Iris pigment epithelial cell (primary cell): ENCODE measurements at places on chromosomes 2 and 18.

- peak; percentile 100 for DNase-seq
These were observed 163.2 kb upstream of the TWIST2 start for GRCh38 chr2:238684362-238685326.

DNA sequence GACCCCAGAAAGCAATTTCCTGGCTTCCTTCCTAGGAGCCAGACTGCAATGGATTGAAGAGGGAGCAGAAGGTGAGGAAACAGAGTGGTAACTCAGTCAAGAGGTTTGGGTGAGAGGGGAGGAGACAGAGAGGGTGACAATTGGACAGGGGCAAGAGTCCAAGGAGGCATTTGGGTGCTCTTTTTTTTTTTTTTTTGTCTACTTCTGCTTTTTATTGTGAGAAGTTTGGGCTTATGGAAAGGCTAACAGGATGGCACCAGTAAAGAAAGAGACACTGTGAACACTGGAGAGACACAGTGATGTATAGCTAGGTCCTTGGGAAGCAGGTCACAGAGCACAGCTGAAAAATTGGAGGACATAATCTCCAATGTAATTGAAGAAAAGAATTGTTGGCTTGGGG is 25.0 kb downstream of the CYBRD1 start:
- DNase-seq = no peak

GRCh38 chr2:171541202-171541887 is 19.1 kb downstream of the CYBRD1 start:
- no peak for DNase-seq

GRCh38 chr2:127609031-127609751 is 36.8 kb upstream of the GPR17 start:
- no peak for DNase-seq

- no peak for DNase-seq
These were observed 31.3 kb upstream of the MLPH start for GRCh38 chr2:237455764-237456163.

GRCh38 chr2:160647967-160648685 is 154.5 kb upstream of the RBMS1 start:
- DNase-seq = no peak

DNA sequence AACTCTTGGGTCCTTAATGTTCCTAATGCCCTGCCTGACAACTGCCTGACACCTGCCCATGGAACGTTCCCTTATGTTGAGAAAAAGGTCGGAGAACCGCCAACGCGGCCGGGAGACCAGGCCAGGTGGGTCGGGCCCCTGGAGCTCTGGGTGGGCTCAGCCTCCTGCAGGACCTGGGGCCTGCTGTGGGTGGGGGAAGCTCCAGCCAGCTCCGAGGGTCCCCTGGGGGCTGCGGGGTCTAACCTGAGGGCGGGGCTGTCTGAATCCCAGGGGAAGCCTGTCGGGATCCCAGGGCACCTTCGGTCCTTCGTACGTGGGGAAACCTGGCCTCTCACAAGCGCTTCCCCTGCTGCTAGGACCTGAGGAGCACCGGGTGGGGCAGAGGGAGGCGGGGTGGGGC is 296.0 kb downstream of the NDUFA10 start:
- no peak for DNase-seq

DNA sequence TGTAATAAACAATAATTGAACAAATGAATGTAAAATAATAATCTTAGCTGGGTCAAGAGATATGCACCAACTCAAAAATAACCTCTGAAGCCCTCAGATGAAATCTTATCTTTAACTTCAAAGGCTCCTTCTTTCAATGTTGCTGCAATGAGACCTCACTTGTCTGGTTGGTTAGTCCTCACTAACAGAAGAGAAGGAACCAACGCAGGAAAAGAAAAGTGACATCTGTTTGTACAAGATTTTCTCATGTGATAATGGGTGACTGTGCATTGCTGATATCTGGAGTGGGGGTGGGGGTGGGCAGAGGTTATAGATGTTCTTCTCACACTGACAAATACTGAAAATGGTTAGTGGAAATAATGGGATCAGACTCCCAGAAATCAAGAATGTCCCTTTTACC is 2.6 kb downstream of the SCN7A start:
- DNase-seq = no peak

DNA sequence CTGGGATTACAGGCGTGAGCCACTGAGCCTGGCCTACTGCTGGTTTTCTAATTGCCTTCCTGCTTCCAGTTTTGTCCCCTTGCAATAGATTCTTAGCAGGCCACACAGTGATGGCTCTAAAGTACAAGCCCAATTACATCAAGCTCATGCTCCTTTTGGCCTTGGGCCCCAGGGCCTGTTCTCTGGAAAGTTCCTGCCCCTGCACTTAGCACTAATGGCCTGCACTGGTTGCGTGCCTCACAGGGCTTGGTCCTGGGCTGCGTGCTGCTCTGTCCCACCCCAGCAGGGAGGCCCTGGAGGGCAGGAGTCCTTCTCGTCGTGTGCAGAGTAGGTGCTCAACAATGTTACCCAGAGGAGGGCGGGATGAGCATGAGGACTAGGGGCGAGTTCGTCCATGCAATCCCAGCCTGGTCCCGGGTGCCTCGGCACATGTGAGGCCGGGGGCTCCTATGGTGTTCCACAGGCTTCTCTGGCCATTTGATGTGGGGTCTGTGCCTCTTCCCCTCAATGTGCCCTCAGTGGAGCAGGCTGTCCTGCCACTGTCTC is 51.7 kb downstream of the PDCL3 start:
- no peak for DNase-seq

GRCh38 chr2:41932241-41933045 is 115.4 kb upstream of the PKDCC start:
- DNase-seq = peak; percentile 95

DNA sequence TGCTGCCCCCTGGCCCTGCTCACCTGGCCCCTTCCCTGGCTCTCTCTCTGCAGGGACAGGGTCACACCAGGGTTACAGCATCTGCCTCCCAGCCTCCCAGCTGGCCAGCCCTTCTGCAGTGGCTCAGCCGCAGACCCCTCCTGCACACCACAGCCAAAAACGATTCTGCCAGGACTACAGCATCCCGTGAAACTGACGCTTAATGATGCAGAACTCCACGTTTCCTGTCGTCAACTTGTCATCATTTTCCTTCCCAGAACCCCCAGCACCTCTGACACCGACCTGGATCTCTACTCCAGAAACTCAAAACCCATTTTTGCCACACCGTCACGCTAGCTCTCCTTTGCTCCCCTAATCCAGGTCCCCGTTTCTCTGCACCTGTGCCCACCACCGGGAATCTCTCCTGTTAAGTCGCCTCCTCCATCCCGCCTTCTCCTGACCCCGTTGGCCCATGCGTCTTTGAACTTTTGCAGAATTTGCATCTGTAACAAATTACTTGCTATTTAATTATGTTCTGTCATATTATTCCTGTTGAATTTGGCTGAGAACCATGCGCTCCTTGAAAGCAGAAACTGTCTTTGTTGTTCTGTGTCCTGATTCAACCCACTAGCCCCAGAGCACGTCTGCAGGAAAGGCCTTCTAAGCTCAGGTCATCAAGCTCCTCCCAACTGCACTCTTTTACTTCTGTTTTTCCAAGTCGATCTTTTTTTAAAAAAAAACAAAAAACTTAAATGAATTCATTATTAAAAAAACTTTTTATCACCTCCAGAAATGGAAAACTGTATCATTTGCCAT is 173.2 kb upstream of the COPS8 start:
- no peak for DNase-seq

- peak; percentile 93 for DNase-seq
These were observed 30.2 kb downstream of the GLI2 start for GRCh38 chr2:120765678-120766469.

DNA sequence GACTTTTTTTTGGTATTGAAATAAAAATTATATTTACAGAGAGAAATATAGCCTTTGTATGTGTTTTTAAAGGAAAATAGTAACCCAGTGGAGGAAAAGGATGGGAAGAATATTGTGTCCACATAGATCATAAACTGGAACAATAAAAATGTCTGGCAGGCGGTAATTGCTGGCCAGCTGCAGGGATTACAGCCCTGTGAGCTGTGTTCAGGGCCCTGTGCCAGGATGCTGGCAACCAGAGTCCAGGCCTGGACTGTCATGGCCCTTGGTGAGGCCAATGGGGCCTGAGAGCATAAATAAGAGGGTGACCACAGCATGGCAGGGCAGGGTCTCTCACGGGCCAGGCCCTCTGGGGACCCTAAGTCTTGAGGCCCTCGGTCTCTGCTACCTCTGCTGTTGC is 171.2 kb downstream of the ACOXL start:
- DNase-seq = no peak

DNA sequence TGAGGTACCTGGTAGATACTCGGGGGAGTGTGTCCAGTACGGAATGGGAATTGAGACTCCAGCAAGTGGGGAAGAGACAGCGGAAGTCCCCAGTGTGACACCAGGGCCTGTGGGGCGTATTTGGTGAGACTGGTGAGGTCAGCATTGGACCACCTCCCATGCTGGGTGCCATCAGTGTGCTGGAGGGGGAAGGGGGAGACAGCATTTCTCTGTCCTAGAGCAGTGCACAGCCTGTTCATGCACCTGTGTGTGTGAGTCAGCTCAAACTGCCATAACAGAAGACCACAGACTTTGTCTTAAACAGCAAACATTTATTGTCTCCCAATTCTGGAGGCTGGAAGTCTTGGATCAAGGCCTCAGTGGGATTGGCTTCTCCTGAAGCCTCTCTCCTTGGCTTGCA is 301.8 kb downstream of the GBX2 start:
- DNase-seq = no peak

GRCh38 chr18:12030670-12031069 is 49.4 kb downstream of the IMPA2 start:
- no peak for DNase-seq

DNA sequence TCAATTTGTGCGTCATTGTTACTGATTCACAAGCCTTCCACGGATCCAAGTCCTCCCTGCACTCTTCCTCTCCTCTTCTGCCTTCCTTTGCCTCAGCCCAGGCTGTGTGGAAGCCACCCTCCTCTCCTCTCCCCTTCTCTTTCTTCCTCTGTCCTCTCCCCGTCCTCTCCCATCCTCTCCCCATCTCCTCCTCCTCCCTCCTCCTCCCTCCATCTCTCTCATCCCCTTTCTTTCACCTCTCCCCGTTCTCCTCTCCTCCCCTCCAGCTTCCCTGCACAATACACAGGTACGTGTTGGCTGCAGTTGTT is 183.5 kb downstream of the SEPTIN10 start:
- no peak for DNase-seq

GRCh38 chr18:8208716-8209115 is 400.5 kb upstream of the RAB12 start:
- DNase-seq = no peak

DNA sequence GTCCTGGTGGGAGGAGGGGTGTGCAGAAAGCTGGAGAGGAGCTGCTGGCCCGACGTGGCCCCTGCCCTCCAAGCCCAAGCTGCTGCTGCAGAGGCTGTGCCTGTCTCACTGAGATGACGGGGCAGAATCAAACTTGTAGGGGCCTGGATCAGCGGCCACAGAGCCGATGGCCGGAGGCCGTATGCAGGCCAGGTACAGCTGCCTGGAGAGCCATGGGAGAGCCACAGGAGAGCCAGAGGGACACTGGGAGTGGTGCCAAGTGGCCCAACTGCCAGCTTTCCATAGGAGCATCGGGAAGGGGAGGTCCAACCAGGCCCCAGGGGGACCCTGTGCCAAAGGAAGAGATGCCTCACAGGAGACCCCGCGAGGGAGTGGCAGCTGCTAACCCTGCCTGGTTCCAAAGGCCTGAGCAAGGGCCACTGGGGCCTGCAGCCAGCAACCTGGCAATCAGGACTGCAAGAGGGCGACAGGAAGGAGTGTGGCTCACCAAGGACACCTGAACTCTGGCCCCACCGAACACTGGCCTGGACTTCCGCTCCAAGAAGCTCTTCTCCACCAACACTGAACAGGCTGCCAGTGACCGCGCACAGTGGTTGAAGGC is 70.7 kb downstream of the HDAC4 start:
- no peak for DNase-seq

- peak; percentile 24 for DNase-seq
These were observed 37.2 kb downstream of the GALNT1 start for GRCh38 chr18:35618696-35619095.

GRCh38 chr2:28352610-28353195 is 40.0 kb upstream of the FOSL2 start:
- no peak for DNase-seq

DNA sequence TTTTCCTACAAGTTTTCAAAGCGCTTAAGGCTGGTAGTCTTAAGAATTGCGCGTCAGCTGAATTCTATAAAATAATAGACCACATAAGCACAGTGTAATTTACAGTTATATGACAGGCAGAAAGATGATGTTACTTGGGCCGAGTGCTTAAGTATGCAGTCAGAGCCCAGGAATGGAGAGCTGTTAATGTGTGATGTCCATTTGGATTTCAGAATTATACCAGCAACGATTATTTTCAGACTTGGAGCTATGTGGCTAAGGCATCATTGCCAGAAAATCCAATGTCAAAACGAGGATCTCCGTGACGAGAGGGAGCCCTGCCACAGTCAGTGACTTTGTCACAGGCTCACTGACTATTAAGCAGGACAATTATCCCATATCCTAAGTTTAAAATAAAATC is 3.4 kb downstream of the KLF7 start:
- DNase-seq = peak; percentile 59

- peak; percentile 86 for DNase-seq
These were observed 39.9 kb upstream of the SP3 start for GRCh38 chr2:174004905-174005605.

GRCh38 chr18:3071676-3072075 is 58.7 kb upstream of the LPIN2 start:
- DNase-seq = no peak

DNA sequence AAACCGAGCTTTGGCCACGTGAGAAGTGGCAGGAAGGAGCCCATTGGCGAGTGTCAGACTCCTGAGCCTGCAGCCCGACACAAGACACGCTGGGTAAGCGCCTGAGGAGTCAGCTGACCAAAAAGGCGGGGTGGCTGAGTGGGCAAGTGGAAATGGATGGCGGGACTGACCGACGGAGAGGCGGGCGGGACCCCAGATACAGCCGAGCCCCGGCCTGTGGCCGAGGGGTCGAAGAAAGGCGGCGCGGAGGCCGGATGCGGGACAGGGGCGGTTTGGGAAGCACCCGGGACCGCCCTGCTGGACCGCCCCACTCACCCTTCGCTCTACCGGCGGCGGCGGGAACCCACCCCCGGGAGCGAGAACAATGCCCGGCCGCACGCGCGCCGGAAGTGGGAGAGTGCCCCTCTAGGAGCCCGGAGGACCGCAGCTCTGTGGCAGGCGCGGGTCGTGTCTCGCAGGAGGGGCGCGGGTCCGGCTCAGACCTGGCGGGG is 22.8 kb downstream of the ZSCAN30 start:
- peak; percentile 68 for DNase-seq

GRCh38 chr2:1777156-1777555 is 32.8 kb upstream of the PXDN start:
- DNase-seq = no peak

GRCh38 chr18:61741881-61742454 is 150.8 kb downstream of the RNF152 start:
- DNase-seq = no peak

GRCh38 chr18:44816050-44816449 is 135.4 kb downstream of the SETBP1 start:
- no peak for DNase-seq

DNA sequence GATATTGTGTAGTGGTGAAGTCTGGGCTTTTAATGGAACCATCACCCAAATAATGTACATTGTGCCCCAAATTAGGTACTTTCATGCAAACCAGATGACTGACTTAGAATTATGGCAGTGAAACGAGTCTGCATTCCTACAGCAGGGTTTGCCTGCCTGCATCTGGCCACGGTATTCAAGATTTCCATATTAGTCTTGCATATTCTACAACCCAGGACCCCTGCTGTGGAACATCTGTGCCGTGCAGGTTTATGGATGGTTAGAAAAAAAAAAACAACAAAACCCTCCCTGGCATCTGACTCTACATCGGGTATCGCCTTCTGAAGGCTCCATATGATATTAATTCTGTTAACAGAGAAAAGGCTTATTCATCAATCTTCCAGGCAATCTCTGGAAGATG is 394.8 kb downstream of the DCDC2C start:
- DNase-seq = no peak

GRCh38 chr2:10028988-10029874 is 14.1 kb upstream of the KLF11 start:
- no peak for DNase-seq
